ENCODE measurements at places on chromosomes 12 and 14.
A peak's percentile ranks its signal among the peaks of the same experiment; 100 is the strongest.

- no peak for DNase-seq
These were observed 20.0 kb downstream of the ZFP36L1 start for GRCh38 chr14:68772761-68773381.

GRCh38 chr12:90124914-90125313 lies 416.3 kb upstream of the ATP2B1 start:
- no peak for DNase-seq

GRCh38 chr14:66248256-66248655 lies 237.9 kb upstream of the CCDC196 start:
- no peak for DNase-seq

- DNase-seq: peak; percentile 23
These were observed 10.5 kb upstream of the LRIG3 start for GRCh38 chr12:58930770-58931324.

DNA sequence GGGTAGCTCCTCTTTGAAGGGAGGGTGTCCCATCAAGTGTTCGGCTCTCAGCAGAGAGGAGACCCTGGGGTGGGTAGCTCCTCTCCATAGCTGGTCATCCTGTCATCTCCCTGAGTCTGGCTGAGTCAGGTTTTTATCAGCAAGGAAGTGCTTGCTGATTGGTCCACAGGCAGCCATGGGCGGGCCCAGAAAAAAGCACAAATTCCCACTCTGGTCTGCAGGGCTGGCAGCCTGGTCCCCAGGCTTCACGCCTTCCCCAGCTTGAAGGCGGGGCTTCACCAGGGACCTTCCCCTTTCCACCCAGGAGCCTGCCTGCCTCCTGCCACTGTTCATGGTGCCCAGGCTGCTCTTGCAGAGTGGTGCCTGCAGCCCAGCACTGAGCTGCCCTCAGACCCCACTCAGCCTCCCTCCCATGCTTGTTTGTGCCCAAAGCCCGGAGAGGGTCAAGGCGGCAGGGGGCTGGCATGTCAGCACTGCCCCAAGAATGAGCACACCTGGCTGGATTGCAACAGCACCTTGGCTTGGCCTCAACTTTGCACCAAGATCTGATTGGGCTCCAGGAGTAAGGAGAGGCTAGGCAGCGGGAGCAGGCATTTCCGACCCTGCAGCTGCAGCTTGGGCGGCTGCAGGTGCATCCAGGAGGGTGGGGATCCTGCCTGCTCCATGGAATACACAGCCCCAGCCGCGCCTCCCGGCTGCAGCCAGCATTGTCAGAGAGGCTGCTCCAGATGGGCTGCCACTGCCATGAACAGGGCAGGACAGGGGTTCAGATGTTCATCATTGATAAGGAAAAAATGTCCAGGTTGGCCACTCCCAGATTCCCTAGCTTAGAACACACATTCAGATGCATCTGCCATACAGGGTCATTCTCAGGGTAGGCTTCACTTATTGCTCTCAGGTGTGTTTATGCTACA lies 22.0 kb upstream of the WDR89 start:
- no peak for DNase-seq
